Kidney epithelial cell (primary cell): ENCODE measurements at places on chromosomes 4 and X. TPM values are rescaled to one million over a fixed set of nuclear protein-coding genes. Genes with fewer than 3 reads are reported as not detected.

Gene TCEAL8
- 89.6 and 91.3 TPM in 2 replicates for total RNA-seq

Gene CLTRN
- 0.50 and 2.0 TPM in 2 replicates for total RNA-seq

Gene PPP4R3C
- not detected in 2 replicates for total RNA-seq

Gene LEF1
- 9.1 and 13.2 TPM in 2 replicates for total RNA-seq

Gene PLP2
- total RNA-seq: 82.6 and 118 TPM in 2 replicates

Gene GABRG1
- total RNA-seq: not detected in 2 replicates

Gene UCP1
- total RNA-seq: 0.58 TPM in 1 of 2 replicates, not detected in the other

Gene CT45A3
- total RNA-seq: not detected in 2 replicates

Gene BMPR1B
- total RNA-seq: 5.9 and 9.2 TPM in 2 replicates

Gene EREG
- 4.3 and 7.5 TPM in 2 replicates for total RNA-seq

Gene BST1
- 3.4 and 4.9 TPM in 2 replicates for total RNA-seq

Gene AFAP1
- 54.4 and 55.6 TPM in 2 replicates for total RNA-seq

Gene DUX4
- total RNA-seq: not detected in 2 replicates

Gene SSX2
- not detected in 2 replicates for total RNA-seq

Gene SSX5
- not detected in 2 replicates for total RNA-seq

Gene FREM3
- total RNA-seq: 0.07 TPM in 1 of 2 replicates, not detected in the other

Gene CCDC120
- total RNA-seq: 5.5 and 6.4 TPM in 2 replicates

Gene METAP1
- 56.0 and 58.9 TPM in 2 replicates for total RNA-seq

Gene ADAMTS3
- 3.4 and 3.5 TPM in 2 replicates for total RNA-seq

Gene CENPVL2
- 0.96 TPM in 1 of 2 replicates, not detected in the other for total RNA-seq

Gene GRIA2
- total RNA-seq: not detected in 2 replicates

Gene HELT
- not detected in 2 replicates for total RNA-seq

Gene LPAR4
- 0.21 TPM in 1 of 2 replicates, not detected in the other for total RNA-seq

Gene ARR3
- total RNA-seq: not detected in 2 replicates

Gene HGFAC
- not detected in 2 replicates for total RNA-seq

Gene KCND1
- 0.67 and 1.6 TPM in 2 replicates for total RNA-seq

Gene FMR1NB
- not detected in 2 replicates for total RNA-seq

Gene PCYT1B
- total RNA-seq: 1.8 and 2.0 TPM in 2 replicates

Gene FAM133A
- under 0.01 and 0.04 TPM in 2 replicates for total RNA-seq

Gene CTAG1B
- not detected in 2 replicates for total RNA-seq

Gene PYURF
- 79.5 and 88.2 TPM in 2 replicates for total RNA-seq

Gene USP17L30
- total RNA-seq: not detected in 2 replicates

Gene SULT1E1
- total RNA-seq: not detected in 2 replicates

Gene PNMA6A
- 7.8 and 7.9 TPM in 2 replicates for total RNA-seq

Gene SLC16A2
- total RNA-seq: 3.6 and 5.0 TPM in 2 replicates

Gene NR3C2
- 2.5 and 6.5 TPM in 2 replicates for total RNA-seq

Gene SCML2
- total RNA-seq: 1.2 and 1.5 TPM in 2 replicates
